Stimulated activated CD4-positive, alpha-beta T cell treated with anti-CD3 and anti-CD28 coated beads, TNF-alpha, amount 100 ng/mL, for 24 hours (primary cell): ENCODE measurements at places on chromosomes 3 and 15.

GRCh38 chr3:155335724-155336354 is 42.4 kb upstream of the STRIT1 start:
- no peak for DNase-seq

- DNase-seq, result no peak
These were observed 206.8 kb upstream of the TPRG1 start for GRCh38 chr3:188964957-188965356.

DNA sequence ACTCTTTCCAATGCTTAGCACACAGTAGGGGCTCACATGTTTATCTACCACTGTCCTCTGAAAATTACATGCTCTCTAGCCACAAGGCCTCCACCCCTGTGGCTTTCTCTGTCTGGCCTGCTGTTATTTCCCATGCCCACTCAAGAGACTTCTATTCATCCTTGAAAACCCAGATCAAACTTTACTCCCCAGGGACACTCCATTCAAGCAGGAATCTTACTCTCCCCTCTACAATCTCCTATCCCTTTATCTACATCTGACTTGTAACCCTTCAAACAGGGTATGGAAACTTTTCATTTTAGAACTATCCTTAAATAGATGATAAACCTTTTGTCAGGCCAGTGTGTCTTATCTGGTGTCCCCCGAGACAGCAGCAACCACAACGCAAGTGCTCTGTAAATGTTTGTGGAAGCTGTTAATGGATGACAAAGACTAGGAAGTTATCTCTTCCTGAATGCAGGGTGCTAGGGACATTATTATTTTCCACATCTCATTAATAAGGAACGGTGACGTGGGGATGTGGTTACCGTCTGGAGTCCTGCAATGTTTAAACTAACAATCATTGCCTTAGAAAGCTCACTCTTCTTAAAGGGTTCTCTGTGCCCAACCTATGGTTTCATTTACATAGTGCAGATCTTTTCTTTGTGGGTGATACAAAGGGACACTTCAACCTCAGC is 322.3 kb downstream of the ARRDC4 start:
- DNase-seq, result no peak

DNA sequence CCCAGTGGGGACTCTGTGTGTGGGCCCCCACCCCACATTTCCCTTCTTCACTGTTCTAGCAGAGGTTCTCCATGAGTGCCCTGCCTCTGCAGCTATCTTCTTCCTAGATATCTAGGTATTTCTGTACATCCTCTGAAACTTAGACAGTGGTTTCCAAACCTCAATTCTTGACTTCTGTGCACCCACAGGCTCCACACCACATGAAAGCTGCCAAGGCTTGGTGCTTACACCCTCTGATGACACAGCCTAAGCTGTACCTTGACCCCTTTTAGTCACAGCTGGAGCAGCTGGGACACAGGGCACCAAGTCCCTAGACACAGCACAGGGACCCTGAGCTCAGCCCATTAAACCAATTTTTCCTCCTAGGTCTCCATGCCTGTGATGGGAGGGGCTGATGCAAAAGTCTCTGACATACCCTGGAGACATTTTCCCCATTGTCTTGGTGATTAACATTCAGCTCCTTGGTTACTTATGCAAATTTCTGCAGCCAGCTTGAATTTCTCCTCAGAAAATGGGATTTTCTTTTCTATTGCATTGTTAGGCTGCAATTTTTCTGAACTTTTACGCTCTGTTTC is 304.5 kb downstream of the OTOL1 start:
- DNase-seq, result no peak

DNA sequence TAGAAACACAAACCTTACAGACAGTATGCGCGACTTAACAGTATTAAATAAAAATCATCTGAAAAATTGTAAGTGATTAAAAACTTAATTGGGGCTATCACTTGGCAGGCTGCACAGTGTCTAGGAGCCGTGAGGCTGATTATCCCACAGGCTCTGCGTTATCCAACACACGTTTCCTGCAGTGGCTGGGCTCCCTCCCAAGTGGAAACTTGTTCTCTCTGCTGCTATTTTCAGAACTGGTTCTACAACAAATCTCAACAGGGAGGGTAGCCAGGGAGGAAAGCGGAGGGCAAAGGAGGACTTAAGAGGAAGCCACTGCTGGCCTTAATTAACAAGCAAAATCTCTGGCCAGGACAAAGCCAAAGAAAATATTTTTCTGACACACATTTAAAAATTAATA is 555.2 kb downstream of the MAGI1 start:
- no peak for DNase-seq

- no peak for DNase-seq
These were observed 27.5 kb upstream of the EOMES start for GRCh38 chr3:27749643-27750042.

GRCh38 chr15:100892013-100892355 is 12.4 kb downstream of the ALDH1A3 start:
- no peak for DNase-seq

DNA sequence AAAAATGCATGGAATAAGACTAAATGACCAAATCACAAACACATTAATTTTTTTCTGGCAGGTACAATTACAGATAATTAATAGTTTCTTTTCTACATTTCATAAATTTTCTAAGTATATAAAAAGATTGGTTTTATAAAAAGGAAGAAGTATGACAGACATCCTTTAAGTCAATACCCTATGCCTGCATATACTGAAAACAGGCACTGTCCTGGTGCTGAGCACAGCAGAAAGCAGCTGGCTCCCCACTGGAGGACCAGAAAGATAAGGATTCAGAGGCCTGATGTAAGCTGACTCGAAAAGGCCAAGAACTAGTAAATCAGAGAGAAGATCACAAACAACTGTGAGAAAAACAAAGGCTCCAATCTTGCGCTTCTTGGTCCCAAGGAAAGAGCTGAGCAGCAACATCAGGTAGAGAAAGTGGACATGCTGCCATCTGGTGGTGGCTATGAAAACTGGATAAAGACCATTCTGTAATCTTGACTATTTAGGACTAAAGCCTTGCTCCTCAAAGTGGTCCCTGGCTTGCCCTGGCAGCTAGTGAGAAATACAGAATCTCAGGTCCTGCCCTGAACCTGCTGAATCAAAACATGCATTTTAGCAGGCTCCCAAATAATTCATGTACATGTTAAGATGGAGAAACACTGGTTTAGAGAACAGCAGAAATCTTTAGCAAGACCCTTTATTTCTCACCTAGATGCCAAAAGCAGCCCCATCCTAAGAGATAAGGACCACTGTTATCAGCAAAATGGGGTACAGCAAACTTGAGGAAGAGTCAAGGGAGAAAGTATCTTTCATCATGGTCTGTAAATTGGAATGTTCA is 76.0 kb downstream of the TRANK1 start:
- peak; percentile 36 for DNase-seq

DNA sequence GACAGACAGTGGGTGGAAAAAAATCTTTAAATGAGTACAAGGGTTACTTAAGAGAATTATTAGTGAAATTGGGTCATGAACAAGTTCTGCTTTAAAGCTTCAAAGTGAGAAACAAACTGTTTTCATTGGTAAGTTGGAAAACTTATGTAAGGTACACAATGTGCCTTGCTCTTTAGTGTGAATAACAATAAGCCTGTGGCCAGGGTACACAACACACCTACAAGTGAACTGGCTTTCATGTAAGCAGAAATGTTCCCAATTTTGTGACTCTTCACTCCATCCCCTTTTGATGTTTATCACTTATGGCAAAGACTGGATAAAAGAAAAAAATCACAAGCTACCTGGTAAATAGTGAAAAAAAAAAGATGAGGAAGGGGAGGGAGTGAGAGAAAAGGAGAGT is 253.7 kb downstream of the ZBTB20 start:
- no peak for DNase-seq

- no peak for DNase-seq
These were observed 183.5 kb downstream of the TBL1XR1 start for GRCh38 chr3:177013681-177014280.
